ENCODE measurements at places on chromosomes 5 and 9. TPM values are rescaled to one million over a fixed set of nuclear protein-coding genes. Genes with fewer than 3 reads are reported as not detected.

DNA sequence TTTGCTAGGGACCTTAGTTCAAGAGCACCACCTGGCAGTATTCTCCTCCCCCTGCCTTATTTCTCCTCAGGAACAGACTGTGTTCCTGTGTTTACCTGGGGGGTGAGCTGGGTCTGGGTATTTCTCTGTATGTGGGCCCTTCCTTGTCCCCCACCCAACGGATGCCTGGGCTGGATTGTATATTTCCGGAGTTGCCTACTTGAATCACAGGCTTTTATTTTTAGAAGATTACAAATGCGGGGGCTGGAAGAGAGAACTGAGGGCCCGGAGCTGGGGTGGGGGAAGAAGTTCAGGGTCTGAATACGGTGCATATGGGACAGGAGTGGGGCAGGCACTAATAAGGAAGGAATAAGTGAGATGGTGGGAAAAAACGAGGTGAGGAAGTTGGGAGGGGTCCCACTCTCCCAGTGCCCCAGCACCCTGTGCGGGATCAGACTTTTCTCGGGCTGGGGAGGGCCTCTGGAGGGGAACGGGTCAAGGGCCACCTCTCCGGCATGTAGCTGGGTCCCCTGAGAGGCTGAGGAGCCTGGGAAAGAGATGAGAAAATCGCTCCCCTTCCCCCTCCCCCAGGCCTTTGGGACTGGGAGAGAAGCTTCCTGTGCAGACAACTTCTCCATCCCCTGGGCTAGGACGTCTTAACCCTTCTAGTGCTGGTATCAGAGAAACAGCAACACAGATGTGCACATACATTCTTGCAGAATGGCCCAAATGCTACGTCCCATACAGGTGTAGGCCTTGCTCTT is 42.1 kb downstream of the PCDH1 start:
- DNase-seq, result no peak

- no peak for DNase-seq
Measured at GRCh38 chr5:2148312-2149194, 265.8 kb upstream of the IRX4 start.

GRCh38 chr9:72465593-72465984 is 55.8 kb upstream of the TMC1 start:
- no peak for DNase-seq

The PIP5KL1 gene
- not detected for total RNA-seq

DNA sequence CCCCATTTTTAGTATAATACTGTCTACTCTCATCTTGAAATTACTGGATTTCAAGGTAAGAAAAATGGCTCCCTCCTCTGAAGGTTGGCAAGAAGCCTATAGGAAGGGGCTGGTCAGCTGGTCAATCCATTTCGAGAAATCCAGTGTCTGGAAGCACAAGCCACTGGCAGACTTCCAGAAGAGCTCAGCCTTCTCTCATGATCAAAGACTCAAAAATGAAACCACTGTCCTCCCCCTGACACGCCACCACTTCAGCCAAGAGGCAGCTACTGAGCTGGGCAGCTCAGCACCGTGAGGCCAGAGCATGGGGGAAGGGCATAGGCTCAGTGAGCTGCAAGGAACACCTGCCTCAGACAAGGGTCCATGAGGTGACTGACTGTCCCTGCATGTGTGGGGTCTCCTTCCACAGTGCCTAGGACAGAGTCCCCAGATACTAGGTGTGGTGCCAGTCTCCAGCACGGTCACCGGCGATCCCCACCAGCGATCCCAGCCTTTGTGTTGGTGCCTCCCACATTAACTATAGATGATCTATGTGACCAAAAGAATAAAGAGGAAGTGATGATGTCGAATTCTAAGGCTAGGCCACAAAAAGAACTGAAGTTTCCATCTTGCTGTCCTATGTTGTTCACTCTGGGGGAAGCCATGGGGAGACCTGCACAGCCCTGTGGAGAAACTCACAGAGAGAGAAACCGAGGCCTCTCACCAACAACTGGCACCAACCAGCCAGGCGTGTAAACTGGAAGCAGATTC is 100.1 kb upstream of the LRRTM2 start:
- peak; percentile 75 for DNase-seq

DNA sequence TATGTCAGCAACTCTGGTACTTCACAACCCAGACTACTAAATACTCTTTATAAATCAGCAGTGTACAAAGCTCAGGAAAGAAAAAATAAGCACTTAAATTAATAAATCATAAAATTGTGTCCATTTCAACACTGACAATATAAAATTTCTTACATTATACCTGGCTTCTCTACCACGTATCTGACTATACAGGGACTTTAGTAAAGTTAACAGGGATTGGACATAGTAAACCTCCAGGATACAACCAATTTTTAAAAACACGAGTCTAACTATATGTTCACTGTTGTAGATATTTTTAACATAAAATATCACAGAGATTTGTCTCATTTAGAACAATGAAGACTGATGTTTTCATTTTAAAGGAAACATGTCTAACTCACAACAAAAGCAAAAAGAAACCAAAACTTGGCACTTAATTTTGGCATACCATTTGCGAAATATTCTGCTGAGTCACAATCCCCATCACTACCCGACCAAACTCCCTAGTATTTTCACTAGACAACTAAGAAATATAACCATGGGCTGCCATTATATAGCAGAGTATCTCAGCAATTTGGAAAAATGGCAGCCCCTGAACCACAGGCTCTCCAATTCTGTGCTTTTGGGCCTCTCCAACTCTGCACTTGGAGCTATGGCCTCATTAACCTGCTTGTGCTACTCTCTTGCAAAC is 14.4 kb downstream of the FAM169A start:
- DNase-seq, result no peak

DNA sequence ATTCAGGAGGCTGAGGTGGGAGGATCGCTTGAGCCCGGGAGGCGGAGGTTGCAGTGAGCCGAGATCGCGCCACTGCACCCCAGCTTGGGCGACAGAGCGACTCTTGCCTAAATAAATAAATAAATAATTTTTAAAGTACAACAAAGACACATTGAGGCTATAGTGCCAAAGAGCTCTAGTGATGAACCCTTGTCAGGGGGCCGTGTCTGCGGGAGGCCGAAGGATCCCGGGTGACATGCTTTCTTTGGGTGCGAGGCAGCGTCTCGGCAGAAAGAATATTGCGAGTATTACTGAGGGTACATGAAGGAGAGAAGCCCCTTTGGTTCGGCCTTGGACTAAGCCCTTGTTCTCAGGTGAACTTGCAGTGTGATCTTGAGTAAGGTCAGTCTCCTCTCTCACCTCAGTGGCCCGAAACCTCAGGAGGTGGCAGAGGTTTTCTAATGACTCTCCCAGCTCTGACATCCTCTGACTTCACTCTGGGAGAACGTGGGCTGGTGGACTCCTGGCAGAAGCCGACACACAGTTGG is 397 bp upstream of the RECK start:
- DNase-seq, result no peak

The DHX29 gene
- total RNA-seq, result 22.1 TPM

GRCh38 chr9:21933865-21934264 is 60.3 kb downstream of the CDKN2A start:
- no peak for DNase-seq

The CCL27 gene
- total RNA-seq, result not detected

- DNase-seq, result no peak
Measured at GRCh38 chr5:14148890-14149671, 5.9 kb downstream of the TRIO start.

GRCh38 chr9:76271755-76272154 is 122.5 kb downstream of the RFK start:
- no peak for DNase-seq

DNA sequence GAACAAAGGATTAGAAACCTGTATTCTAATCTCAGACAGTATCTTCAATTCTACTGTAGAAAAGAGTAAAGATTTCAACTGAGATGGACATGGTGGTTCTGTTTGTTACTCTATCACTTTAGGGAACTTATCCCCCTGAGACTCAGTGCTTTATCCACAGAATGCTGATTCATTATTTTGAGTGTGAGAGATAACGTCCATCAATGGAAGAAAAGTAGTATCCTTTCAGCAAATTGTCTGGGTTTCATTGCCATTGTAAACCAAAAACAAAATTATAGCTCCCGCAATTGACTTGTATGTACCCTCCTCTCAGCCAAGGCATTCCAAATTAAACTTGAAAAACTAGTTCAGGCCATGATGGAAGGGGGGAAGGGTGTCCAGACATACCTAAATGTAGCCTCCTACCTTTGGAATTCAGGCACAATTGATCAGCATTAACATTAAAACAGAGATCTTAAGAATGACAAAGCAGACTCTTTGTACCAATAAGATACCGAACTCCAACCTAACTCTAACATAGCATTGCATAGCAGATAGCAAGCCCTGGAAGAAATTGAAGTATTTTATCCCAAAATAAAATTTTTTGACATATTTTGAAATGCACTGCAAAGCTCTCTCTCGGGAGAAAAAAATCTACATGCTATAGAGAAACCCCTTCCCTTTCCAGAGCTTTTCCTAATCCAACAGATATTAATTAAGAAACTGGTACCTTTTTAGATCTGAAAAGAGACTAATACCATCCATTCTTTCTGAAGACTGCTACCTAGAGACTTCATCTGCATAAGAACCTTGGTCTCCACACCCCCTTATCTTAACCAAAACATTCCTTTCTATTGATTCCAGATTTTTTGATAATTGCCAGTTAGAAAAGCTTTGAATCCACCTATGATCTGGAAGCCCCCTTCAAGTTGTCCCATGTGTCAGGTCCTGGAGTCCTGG is 1055.7 kb downstream of the PTPRD start:
- no peak for DNase-seq

The PCDHB11 gene
- 2.4 TPM for total RNA-seq

DNA sequence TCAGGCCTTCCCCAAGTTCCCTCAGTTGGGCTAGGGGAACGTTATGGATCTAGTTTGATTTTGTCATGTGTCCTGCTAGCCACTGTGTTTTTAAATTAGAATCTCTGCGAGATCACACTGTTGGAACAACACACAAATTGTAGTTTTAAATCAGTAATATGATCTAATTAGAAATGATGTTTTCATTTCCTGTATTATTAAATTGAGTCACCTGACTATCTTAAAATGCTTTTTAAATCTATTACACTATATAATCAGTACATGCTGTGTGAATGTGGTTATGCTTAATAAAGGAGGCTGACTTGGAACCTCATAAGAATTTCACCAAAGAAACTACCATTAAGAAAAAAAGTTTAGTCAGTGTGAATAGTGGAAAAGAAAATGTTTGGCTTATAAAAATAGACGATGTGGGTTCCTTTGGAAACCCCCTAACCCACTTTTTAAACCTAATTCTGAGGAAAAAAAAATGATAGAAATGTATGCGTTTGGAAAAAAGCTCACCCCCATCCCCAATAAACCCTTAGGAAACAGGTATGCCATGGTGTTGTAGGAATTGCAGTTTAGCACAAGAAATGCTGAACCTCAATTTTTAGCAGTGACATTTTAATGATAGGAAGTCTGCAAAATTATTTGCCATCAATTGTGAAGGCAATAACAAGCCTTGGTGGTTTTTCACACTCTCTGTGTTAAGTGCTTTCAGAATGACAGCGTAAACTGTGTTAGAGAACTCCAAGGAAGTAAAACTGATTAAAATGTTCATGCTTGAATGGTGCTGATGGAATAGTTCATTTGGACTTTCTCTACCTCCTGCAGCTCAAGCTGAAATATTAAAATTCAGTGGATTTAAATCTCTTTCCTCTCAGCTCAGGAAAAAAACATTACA is 59.0 kb downstream of the TLE4 start:
- DNase-seq, result no peak

The PCDHGB6 gene
- 21.1 TPM for total RNA-seq

Data from uterus (tissue), 4 donors.